ENCODE measurements at places on chromosomes 12 and 14.

GRCh38 chr14:76640923-76641395 is 120.3 kb upstream of the VASH1 start:
- peak; percentile 11 for DNase-seq

DNA sequence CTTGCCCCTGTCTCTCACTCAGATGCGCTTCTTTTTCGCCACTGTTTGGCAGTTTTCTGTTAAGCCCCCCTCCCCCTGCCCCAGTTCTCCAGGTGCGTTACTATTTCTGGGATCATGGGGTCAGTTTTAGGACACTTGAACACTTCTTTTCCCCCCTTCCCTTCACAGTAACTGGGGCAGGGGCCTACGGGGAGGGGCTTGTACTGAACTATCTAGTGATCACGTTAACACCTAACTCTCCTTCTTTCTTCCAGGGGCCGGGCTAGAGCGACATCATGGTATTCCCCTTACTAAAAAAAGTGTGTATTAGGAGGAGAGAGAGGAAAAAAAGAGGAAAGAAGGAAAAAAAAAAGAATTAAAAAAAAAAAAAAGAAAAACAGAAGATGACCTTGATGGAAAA is 3.7 kb downstream of the PABPN1 start:
- no peak for DNase-seq

DNA sequence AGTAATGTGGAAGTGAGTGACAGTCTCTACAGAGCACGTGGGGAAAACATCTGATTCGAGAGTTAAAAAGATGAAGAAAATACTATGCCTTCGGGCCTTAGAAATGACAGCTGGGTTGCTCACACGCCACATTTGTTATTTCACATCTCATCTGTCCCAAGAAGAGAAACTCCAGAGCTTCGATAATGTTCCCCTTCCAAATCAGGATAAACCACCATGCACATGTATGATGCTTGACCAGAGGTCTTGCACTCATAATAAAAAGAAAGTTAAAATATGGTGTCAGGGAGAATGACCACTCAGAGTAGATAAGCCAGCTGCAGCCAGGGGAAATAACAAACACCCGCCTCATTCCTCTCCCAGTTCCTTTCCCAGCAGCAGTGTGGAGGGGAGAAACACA is 34.6 kb downstream of the NIN start:
- DNase-seq = no peak

- no peak for DNase-seq
Measured at GRCh38 chr12:71840231-71840847, 780 bp downstream of the TBC1D15 start.

DNA sequence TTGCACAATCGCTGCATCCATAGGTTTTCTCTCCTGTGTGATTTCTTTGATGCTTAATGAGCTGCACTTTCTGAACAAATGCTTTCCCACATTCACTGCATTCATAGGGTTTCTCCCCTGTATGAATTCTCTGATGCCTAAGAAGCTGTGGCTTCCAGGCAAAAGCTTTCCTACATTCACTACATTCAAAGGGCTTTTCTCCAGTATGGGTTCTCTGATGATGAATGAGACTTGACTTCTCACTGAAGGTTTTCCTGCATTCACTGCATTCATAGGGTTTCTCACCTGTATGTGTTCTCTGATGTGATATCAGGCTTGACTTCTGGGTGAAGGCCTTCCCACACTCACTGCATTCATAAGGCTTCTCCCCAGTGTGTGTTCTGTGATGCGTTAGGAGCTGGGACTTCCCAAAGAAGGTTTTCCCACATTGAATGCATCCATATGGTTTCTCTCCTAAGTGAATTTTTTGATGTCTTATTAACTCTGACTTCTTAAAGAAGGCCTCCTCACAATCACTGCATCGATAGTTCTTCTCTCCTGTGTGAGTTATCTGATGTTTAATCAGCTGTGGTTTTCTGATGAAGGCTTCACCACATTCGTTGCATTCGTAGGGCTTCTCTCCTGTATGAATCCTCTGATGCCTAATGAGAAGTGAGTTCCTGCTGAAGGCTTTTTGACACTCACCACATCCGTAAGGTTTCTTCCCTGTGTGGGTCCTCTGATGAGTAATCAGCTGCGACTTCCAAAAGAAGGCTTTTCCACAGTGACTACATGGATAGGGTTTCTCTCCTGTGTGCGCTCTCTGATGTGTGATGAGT is 30.3 kb downstream of the ZNF605 start:
- DNase-seq = no peak

DNA sequence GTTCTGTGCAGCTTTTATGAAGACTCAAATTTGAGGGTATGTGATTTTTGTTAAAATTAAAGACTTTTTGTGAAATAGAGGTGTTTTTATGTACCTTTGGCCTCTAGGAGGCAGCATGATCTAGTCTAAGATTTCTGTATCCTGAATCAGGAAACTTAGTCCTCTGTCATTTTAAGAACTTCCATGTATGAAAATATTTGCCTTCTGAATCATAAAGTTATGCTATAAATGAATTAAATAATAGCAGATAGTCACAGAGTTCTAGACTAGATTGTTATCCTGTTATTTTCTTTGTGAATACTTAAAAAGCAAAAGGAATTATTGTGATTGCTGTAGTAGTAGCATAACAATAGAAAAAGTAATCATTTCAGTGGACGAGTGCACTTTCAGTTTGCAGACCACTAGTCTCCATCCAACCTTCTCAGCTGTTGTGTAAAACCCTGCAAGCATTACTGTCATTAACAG is 56.3 kb downstream of the FGD4 start:
- no peak for DNase-seq

DNA sequence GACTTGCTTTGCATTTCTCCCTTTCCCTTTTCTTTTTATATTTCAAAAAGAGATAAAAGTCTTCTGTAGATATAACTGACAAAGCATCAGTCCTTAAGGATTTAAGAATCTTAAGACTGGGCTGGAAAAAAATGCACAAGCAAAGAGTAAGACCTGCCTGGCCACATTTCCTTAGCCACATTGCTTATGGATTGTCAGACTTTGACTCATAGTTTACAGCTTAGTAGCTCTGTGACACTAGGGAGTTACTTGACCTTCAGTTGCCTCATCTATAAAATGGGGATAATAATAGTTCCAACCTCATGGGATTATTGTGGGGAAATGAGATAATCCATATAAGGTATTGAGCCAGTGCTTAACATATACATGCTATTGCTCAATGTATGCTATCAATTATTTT is 66.4 kb upstream of the STK38L start:
- no peak for DNase-seq

DNA sequence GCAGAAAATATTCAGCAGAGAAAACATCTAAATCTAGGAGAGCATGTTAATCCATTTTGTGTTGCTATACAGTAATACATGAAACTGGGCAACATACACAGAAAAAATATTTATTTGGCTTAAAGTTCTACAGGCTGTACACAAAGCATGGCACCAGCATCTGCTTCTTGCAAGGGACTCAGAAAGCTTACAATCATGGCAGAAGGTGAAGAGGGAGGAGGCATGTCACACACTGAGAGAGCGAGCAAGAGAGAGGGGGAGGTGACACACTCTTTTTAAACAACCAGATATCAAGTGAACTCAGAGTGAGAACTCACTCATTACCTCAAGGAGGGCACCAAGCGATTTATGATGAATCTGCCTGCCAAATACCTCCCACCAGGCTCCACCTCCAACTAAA is 94.2 kb upstream of the CNOT2 start:
- DNase-seq = no peak

- no peak for DNase-seq
Measured at GRCh38 chr12:68350753-68351152, 18.6 kb upstream of the MDM1 start.

- DNase-seq = peak; percentile 56
Measured at GRCh38 chr14:104421892-104422828, 157.4 kb upstream of the C14orf180 start.

- no peak for DNase-seq
Measured at GRCh38 chr14:88311780-88312179, 11.3 kb downstream of the KCNK10 start.

- no peak for DNase-seq
Measured at GRCh38 chr12:43004908-43005307, 415.4 kb upstream of the PRICKLE1 start.

DNA sequence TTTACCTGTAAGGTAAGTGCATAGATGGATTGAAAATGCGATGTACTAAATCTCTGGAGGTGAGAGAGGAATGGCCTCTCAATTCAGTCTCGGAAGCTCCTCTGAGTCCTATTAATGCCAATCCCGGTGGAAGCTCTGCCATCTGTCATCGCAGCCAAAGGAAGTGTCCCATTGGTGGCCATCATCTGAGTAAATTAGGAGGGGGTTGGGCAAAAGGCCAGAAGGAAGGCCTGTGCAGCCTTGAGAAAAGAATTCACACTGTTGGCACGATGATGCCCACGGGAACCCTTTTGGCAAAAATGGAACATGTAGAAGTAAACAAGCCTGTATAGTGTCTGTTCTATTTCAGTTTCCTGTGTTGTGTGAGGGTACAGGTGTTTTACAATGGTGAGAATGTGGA is 494.8 kb downstream of the NELL2 start:
- no peak for DNase-seq

- no peak for DNase-seq
Measured at GRCh38 chr12:83826112-83826511, 1086.5 kb downstream of the SLC6A15 start.

DNA sequence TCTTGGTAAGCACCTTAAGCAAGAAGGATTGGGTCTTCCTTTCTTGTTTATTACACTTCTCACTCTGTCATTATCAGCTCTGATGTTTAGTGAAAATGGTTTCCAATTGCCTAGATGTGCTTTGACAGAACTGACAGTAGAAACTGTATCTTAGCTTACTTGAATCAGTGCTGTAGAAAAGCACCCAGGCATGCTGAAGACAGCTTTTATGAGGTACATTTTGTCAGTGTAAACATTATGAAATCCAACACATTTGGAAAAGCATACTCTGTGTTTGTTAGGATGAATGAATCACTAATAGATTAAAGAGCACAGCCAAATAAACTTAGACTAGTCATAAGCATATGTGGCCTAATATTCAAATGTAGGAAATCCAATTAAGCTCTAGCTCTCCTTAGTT is 290.2 kb upstream of the NPAS3 start:
- no peak for DNase-seq

- no peak for DNase-seq
Measured at GRCh38 chr12:11136075-11136474, 1.6 kb upstream of the TAS2R30 start.

DNA sequence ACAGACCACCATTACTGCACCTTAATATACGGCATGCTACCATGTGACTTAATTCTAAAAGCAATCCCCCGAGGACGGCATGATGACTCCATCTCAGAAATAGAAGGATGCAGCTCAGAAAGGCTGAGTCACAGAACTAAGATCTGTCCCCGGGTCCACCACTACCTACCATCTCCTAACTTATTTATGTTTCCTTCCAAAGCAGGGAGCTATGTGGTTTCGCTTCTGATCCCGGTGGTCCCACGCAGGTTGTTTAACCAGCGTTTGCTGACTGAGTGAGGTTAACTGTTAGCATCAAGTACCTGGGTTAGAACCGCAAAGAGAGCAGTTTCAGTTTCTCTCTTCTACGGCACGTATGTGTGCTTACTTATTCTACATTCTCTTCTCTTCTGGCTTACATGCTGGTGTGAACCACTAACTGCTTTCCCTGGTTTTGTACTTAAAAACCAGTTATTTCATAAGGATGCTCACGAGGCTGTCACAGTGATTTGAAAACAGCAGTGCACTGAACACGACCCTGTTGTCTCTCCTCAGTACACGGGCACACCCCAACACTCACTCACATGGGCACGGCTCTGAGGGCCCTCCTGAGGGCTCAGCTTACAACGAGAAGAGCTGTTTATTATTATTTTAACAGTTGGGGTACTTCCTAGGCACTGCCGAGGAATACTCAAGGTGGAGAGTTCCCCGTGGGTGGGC is 66.7 kb downstream of the CCDC88C start:
- DNase-seq = no peak

DNA sequence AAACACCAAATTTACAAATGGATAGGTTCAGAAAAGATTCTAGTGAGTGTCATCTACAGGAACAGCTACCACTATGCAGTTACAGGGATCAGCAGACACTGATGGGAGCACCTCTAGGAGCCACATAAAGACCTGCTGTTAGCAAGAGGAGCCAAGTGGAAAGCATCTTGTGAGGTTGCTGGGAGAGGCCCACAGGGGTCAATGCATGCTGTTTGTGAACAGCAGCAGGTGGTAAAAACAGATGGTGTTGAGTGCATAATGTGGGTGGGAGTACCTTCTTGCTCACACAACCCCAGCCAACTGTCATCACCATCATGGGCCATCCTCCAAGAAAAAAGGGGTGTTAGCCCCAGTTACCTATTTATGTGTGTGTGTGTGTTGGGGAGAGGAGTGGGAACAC is 215.2 kb upstream of the SSTR1 start:
- no peak for DNase-seq

- DNase-seq = peak; percentile 78
Measured at GRCh38 chr12:12927211-12928079, 24.5 kb downstream of the GPRC5D start.

GRCh38 chr14:45373877-45374276 is 120.9 kb upstream of the MIS18BP1 start:
- DNase-seq = no peak

DNA sequence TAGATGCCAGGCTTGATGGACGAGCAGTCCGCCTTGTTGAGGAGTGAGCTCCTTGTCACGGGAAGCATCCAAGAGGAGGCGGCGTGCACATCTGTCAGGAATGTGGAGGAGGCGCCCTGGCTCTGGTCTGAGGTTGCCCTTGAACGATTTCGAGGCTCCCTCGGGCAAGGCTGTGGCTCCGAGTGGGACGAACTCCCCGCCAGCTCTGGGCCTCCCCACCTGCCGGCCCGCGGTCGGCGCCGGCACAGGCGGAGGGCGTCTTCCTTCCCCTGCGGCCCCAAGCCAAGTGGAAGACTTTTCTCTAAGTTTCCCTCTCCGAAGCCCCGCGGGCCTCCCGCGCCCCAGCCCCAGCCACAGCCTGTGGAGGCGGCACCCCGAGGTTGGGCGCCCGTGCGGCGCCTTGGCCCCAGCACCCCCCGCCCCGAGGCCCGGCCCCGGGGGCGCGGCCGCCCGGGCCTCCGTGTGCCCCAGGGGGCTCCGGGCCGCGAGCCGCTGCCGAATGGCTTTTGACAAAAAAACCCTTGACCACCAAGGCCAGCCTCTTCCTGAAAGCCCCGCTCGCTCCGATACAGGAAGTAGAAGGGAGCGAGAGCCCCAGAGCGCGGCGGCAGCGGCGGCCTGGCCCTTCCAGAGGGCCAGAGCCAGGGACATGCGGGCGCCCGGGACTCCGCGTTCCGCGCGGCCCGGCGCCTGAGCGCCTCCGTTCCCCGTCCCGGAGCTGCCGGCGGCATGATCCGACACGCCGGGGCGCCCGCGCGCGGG is at the start of gene RIN3:
TSS of gene RIN3 (plus strand) at position 578 of the 762 bp plus-strand sequence. CDS start at position 730, 152 bp downstream.
- peak; percentile 73 for DNase-seq

- DNase-seq = no peak
Measured at GRCh38 chr12:63994704-63995103, 150.2 kb downstream of the SRGAP1 start.

- no peak for DNase-seq
Measured at GRCh38 chr12:111529424-111530368, 69.4 kb downstream of the ATXN2 start.

- DNase-seq = no peak
Measured at GRCh38 chr12:56028511-56029165, 7.8 kb downstream of the IKZF4 start.

GRCh38 chr12:111410431-111411184 is 4.9 kb downstream of the SH2B3 start:
- no peak for DNase-seq

GRCh38 chr14:21734457-21735074 is 60.9 kb upstream of the OR4E1 start:
- no peak for DNase-seq

All from coronary artery (tissue), 2 donors.